ENCODE measurements at places on chromosomes 5 and 9. TPM values are rescaled to one million over a fixed set of nuclear protein-coding genes. Genes with fewer than 3 reads are reported as not detected.

Gene IL5
- total RNA-seq = not detected

DNA sequence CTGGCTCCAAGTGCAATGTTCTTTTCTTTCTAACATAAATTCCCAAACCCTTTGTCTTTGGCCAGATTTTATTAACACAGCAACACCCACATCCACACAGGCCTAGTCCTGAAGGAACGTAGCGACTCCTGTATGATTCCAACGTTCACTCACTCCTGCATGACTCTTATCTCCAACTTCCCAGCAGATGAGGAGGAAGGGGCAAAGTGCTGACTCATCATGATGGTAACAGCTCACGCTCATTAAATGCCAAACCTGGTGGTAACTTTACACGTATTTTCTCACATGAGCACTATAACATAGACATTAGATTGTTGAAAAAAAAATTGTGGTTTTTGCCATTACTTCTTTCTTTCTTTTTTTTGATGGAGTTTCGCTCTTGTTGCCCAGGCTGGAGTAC is 1349.5 kb downstream of the EFNA5 start:
- no peak for DNase-seq
- H3K27ac ChIP-seq = no peak overlapping the region
- no peaks in the 10 kb centered on the region for H3K36me3 ChIP-seq
- H3K4me3 ChIP-seq = no peak overlapping the region

- no peaks in the 10 kb centered on the region for H3K4me1 ChIP-seq
- no peak for DNase-seq
- no peak overlapping the region for H3K27ac ChIP-seq
- peaks cover 20% of the 10 kb centered on the region for H3K27me3 ChIP-seq
- H3K36me3 ChIP-seq = no peaks in the 10 kb centered on the region
Observed at GRCh38 chr5:179198825-179199224, 138.7 kb downstream of the ZNF354C start.

DNA sequence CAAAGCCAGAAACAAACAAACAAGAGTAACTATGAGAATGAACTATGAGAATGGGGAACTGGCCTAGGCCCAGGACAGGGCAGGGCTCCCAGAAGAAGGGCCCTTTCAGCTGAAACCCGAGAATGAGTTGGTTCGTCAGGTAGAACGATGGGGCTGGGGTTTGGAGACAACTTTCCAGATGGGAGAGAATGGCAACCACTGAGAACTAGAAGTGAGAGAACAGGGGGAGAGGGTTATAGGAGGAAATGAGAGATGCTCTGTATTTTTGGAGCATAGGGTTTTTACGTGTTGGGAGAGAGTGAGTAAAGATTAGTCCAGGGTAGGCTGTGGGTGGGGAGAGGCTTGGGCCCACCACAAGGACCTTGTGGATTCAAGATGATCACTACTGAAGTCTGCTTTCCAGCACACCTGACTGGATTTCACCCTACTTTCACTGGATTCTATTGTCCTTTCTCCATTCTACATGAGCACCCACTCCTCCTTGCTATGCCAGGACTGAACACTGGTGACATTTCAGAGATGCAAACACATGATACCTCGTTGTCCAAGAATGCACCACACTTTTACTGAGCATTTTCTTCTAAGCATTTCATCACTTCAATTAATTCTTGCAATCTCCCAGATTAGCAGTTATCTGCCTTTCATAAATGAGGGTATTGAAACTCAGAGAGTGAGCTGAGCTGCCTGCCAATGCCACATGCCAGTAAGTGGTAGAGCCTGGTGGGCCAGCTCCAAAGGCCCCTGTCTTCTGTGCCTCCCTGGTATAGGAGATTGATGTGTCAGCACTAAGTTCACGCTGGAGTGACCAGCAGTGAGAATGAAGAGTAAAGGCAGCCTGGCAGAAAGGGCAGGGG is 3.2 kb upstream of the TMEM268 start:
- no peaks in the 10 kb centered on the region for H3K27me3 ChIP-seq
- no peaks in the 10 kb centered on the region for H3K36me3 ChIP-seq
- DNase-seq = no peak
- H3K4me3 ChIP-seq = no peak overlapping the region
- H3K27ac ChIP-seq = no peak overlapping the region

DNA sequence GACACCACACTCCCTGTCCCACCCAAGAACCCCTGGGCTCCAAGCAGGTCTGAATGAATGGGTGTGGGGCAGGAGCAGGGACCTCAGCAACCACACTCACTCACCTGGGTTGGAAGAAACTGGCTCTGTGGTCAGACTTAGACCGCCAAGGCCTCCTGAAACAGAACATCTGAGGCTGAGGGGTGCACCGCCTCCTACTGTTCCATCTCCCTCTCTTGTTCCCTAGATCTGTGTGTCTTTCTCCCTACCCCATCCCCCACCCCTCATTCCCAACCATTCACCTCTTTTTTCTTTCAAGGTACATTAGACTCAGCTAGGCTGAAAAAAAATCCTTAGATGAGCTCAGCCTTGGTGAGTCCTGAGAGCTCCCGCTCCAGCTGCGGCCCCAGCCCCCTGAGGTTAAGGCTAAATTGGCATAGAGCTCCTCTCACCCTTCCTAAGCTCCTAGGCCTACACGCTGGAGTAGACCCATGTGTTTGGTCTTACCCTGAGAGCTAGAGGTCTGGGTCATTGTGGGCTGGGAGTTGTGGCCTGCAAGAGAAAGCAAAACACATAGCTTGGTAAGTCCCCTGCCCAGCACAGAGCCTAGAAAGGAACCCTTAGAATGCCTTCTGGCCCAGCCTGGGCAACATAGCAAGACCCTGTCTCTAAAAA is 4.8 kb downstream of the ECSCR start:
- H3K4me3 ChIP-seq = no peak overlapping the region
- no peaks in the 10 kb centered on the region for H3K27me3 ChIP-seq
- H3K27ac ChIP-seq = no peak overlapping the region
- DNase-seq = no peak

DNA sequence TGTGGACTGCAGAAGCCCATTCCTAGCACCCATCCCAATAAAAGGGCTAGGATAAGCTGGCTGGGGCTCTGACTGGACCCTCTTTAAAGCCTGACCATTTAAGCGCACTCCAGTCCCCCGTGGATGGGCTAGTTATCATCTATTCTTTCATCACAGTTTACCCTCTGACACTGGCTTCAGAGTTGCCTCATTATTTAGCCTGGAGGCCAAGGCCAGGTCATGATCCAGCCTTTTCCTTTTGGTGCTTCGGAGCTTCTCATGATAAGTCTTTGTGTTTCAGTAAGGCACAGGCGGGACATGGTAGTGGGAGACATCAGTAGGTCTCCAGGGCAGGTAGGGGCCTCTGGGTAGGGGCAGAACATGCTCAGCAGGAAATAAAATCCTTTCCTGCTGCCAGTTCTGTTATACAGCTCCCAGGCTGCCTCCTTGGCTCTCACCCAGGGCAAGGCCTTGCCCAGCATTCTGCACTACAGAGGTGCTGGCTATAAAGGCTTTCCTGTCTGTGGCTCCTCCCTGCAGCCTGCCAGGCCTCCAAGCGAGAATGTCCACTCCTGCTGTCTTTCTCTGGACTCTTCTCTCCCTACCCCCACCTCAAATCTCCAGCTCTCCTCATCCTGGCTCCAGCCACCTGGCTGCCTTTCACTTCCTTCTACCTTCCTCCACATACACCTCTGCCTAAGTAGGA is 128.8 kb downstream of the FSTL4 start:
- DNase-seq = no peak
- H3K27ac ChIP-seq = no peak overlapping the region
- H3K36me3 ChIP-seq = no peaks in the 10 kb centered on the region
- no peaks in the 10 kb centered on the region for H3K27me3 ChIP-seq

Gene GBGT1
- total RNA-seq = not detected

DNA sequence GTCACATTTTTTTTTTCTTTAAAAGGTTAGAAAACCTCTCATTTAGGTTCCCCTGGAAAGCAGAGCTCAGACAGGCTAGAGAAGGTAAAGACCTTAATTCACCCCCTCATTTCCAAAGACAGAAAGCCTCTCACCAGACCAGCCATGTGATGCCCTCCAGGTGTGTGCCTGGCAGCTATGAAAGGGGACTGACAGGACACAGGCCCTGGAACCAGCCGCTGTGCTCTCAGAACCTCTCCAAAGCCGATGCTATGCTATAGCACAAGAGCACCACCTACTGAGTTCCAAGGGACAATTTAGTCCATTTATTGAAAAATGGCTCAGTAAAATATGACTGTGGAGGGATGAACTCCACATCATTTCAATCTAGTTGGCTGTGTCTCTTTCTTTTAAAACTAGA is 48.8 kb downstream of the FANCC start:
- H3K27me3 ChIP-seq = no peaks in the 10 kb centered on the region
- H3K4me1 ChIP-seq = no peaks in the 10 kb centered on the region
- no peak overlapping the region for H3K27ac ChIP-seq

GRCh38 chr9:123174887-123175518 is 93.4 kb downstream of the STRBP start:
- no peaks in the 10 kb centered on the region for H3K36me3 ChIP-seq
- no peak for DNase-seq
- H3K4me1 ChIP-seq = peaks cover 14% of the 10 kb centered on the region
- H3K27ac ChIP-seq = no peak overlapping the region
- H3K27me3 ChIP-seq = no peaks in the 10 kb centered on the region

DNA sequence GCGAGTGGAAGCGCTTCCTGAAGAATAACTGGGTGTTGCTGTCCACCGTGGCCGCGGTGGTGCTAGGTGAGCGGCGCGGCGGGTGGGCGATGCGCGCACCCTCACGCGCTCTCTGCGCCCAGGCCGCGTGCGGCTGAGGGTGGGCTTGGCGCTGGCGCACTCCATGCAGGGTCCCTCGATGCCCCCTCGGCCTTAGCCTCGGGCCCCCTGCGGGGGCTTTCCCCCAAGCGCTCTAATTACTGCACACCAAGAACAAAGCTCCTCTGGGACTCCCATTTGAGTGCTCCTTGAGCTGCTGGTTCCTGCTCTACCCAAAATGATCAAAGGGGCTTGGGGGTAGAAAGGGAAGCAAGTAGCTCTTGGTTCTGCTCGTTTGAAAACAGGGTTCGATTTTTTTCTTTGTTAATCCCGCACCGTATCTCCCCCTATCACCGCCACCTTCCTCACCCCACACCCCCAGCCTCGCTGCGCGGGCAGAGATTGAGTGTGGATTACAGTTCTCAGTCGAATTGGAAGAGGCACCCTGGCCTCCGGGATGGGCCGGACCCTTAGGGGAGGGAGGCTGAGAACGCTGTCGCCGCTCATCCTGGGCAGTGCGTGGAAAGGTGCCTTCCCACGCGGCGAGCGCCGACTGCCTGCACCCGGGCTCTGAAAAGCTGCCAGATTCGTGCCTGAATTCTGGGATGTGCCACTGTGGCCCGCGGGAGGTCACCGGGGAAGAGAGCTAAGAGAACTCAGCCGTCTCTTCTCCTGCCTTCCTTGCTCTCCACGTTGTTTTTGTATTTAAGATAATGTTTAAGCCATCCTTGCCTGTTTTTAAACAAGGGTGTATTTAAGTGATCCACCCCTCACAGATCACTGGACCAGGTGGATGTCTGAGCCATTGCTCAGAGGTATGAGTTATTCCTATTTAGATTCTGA is 697 bp downstream of the SLC1A1 start:
- no peak for DNase-seq
- H3K27ac ChIP-seq = no peak overlapping the region
- H3K4me1 ChIP-seq = peaks cover 10% of the 10 kb centered on the region
- peak overlapping the region; percentile 85 for H3K4me3 ChIP-seq
- H3K36me3 ChIP-seq = no peaks in the 10 kb centered on the region
- H3K27me3 ChIP-seq = no peaks in the 10 kb centered on the region

GRCh38 chr9:138006576-138007233 is 129.1 kb downstream of the CACNA1B start:
- H3K36me3 ChIP-seq = no peaks in the 10 kb centered on the region
- no peaks in the 10 kb centered on the region for H3K4me1 ChIP-seq
- DNase-seq = no peak
- H3K27me3 ChIP-seq = no peaks in the 10 kb centered on the region
- no peak overlapping the region for H3K27ac ChIP-seq

Gene PCDHGB2
- 1.4 TPM for total RNA-seq

DNA sequence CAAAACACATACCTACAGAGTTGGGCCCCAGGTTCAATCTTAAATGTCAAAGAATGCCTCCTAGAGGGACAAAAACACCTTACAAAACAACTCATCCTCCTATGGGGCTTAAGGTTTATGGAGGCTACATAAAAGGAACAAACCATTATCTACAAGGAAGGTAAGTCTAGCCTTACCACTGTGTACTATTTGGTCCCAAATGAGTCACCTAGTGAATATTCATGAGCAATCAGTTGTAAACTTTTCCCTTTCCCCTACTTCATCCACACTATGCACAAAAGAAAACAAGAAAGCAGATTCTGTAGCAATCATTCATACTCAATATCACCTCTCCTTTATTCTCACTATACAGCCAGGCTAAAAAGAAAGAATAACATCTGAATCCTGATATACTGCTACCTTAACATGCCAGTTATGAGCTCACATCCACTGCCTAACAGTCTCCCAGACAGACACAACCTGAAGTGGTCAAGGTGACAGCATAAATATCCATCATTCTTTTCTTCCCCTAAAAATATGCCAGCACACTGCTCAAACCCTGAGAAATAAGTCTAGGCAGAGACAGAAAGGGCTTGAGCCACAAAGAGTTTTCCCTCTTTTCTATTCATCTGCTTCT is 6.2 kb downstream of the OXCT1 start:
- H3K4me1 ChIP-seq = peaks cover 18% of the 10 kb centered on the region
- no peaks in the 10 kb centered on the region for H3K27me3 ChIP-seq
- H3K27ac ChIP-seq = no peak overlapping the region
- H3K36me3 ChIP-seq = peaks cover 8% of the 10 kb centered on the region
- H3K4me3 ChIP-seq = no peak overlapping the region

GRCh38 chr5:27144456-27144855 is 106.1 kb upstream of the CDH9 start:
- peak; percentile 66 for DNase-seq
- H3K36me3 ChIP-seq = no peaks in the 10 kb centered on the region
- no peak overlapping the region for H3K27ac ChIP-seq

Gene TPPP
- 1.9 TPM for total RNA-seq

Gene IRX4
- not detected for total RNA-seq

GRCh38 chr5:18395126-18396110 is 761.2 kb downstream of the TAF11L14 start:
- no peaks in the 10 kb centered on the region for H3K27me3 ChIP-seq
- 0 out of 2 replicates have a peak, but pooled peaks cover 3% of the 10 kb centered on the region for H3K4me1 ChIP-seq
- no peak overlapping the region for H3K27ac ChIP-seq
- no peak overlapping the region for H3K4me3 ChIP-seq
- H3K36me3 ChIP-seq = no peaks in the 10 kb centered on the region

GRCh38 chr9:137589441-137590122 is 730 bp downstream of the ZMYND19 start:
- peak overlapping the region; percentile 89 for H3K4me3 ChIP-seq
- H3K4me1 ChIP-seq = 0 out of 2 replicates have a peak, but pooled peaks cover 9% of the 10 kb centered on the region
- H3K27me3 ChIP-seq = no peaks in the 10 kb centered on the region

Measured in PC-3 (cell line).